Activated effector memory CD4-positive, alpha-beta T cell treated with Interleukin-2 at 50 U/mL for 16 hours (primary cell): ENCODE measurements at places on chromosomes 13 and 19.

DNA sequence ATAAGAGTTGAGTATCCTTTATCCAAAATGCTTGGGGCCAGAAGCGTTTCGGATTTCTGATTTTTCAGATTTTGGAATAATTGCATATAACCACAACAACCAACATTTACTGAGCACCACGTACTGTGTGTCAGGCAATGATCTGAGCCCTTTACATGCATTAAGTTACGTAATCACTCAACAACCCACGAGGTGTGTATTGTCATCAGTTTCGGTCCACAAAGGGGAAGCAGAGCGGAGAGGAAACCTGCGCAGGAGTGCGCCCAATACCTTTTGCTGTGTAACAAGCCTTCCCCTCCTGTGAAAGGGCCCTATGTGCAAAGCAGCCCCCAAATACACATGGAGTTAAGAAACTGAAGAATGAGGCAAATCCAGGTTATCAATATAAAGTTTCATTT lies 20.7 kb upstream of the NLRP12 start:
- no peak for DNase-seq

DNA sequence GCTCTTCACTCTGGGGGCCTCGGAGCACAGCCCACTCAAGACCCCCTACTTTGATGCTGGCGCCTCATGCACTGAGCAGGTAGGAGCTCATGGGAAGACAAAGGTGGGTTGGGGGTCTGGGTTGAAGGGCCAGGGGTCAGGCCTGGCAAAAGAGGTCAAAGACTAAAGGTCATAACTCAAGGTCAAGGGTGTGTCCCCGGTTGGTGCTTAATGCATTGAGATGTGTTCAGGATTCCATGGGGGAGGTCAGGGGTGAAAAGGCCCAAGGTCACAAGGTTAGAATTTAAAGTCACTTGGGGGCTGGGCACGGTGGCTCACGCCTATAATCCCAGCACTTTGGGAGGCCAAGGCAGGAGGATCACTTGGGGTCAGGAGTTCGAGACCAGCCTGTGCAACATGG lies 4.9 kb upstream of the TOMM40 start:
- DNase-seq, result no peak

GRCh38 chr13:93903909-93904308 lies 575.6 kb downstream of the DCT start:
- no peak for DNase-seq

DNA sequence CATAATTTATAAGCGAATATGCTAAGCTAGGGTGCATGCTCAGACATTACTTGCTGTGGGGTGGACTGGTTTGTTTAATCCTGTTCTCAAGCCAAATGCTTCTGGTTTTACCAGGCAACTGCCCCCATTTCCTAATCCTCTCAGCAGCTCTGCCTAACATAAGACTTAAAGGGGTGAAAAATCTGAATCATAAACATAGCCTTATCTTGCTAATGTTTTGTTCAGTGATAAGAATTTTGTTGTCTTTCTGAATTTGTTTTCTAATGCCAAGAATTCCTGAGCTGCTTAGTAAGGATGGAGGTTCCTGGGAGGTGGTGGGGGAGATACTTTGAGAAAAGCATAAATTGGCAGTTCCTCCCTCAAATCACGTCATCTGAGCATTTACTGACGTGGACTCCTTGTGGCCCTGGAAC lies 42.7 kb downstream of the ING1 start:
- no peak for DNase-seq
